Activated T-cell treated with anti-CD3 and anti-CD28 coated beads, Interleukin-2, amount 50 U/mL, for 72 hours (primary cell): ENCODE measurements at places on chromosomes 6 and 20. TPM values are rescaled to one million over a fixed set of nuclear protein-coding genes. Genes with fewer than 3 reads are reported as not detected.

- peak; percentile 73 for DNase-seq
Observed at GRCh38 chr20:8018958-8019245, 659 bp downstream of the TMX4 start.

GRCh38 chr6:131048459-131048858 lies 14.6 kb downstream of the EPB41L2 start:
- DNase-seq = no peak

Gene RIPPLY2
- not detected for total RNA-seq

Gene SLC22A2
- not detected for total RNA-seq

Gene EFCAB8
- total RNA-seq = 2.7 TPM

Gene OR2H2
- not detected for total RNA-seq
